ENCODE measurements at places on chromosomes 12 and 14.
A peak's percentile ranks its signal among the peaks of the same experiment; 100 is the strongest.

DNA sequence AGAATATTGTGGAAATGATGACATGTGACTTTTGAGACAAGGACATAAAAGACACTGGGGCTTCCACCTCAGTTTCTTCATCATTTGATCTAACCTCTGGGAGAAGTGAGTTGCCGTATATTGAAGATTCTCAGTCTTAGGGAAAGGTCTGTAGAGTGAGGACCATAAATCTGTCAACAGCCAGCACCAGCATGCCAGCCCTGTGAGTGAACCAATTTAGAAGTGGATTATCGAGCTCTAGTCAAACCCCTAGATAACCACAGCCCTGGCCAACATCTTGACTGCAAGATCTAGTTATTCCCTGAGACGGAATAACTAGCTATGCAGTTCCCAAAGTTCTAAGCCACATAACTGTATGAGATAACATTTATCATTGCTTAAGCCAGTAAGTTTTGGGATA is 108.8 kb upstream of the PTPRR start:
- no peak for DNase-seq

GRCh38 chr12:49588721-49589516 is 16.5 kb downstream of the FAM186B start:
- DNase-seq, result no peak

DNA sequence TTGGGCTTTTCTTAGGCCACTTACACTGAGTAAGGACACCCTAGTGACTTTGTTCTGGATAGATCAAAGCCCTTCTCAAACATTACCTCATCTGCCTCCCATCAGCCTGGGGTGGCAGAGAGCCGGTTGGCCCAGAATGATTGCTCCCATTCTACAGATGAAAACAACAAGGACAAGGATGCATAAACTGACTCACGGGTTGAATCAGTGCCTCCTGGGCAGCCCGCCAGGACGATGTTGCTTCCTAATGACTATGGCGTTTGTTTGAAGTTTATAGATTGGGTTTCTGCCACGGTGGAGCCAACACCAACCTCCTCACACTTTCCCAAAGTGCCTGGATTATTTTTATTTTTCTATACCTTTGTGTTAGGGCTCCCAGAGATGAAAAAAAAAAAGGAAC is 3.6 kb upstream of the VRK1 start:
- no peak for DNase-seq

DNA sequence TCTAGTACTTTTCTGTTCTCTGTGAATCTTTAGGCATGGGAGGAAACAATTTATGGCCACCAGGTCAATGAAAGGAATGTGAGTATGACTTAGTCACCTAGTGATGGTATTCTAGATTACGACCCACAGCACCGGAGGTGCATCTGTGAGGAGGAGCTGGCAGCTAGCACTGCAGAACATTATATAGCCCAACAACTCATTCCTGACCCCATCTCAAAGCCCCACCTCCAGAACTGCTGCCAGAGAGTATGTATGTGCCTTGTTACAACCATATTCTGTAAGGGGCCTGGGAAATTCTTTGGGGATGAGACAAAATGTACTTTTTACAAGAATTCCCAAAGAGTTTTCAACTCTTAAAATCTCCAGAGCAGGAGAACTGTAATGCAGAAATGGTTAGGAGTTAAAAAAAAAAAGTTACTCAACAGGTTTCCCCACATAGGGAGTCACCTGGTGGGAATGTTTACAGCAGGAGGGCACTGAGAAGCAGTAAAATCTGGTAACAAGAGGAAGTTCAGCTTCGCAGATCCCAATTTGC is 34.9 kb upstream of the CERS5 start:
- DNase-seq, result no peak

DNA sequence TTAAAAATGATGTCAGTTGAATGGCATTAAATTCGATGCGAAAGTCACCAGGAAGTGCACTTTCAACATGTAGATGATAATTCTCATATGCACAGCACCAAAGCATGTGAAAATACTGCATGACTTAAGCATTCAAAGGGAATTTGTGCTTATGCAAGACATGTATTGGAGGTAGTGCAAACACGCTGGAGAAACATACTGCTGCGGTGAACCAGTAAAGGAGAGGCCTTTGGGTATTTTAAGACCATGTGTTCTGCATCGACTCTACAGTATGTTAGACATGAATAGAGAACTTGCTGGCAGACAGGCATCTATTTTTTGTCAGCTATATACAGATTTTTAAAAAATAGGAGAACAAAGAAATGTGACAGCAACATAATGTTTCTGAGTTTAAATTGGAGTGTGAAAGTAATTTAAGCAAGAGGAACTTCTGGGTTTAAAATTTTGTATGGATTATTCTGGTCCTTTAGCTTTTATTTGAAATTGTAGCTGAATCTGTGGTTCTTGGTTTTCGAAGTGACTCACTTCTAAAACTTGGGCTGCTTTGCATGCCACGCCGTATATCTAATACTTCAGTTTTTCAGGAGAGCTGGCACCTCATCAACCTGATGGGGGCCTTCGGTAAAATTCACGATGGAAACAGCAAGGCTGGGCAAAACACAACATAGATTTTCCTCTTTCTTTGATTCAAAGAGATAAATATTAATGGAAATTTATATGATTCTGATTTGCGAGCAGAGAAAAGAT is 408.7 kb downstream of the APAF1 start:
- no peak for DNase-seq

DNA sequence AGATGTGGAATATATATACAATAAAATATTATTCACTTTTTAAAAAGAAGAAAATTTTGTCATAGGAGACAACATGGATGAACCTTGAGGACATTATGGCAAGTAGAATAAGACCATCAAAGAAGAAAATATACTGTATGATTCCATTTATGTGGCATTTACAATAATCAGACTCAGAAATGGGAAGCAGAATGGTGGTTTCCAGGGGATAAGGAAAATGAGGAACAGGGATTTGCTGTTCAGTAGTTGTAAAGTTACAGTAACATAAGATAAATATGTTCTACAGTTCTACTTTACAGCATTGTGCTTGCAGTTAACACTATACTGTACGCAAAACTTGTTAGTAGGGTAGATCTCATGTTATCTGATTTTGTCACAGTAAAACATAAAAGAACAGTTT is 1271.0 kb downstream of the LRFN5 start:
- DNase-seq, result no peak

DNA sequence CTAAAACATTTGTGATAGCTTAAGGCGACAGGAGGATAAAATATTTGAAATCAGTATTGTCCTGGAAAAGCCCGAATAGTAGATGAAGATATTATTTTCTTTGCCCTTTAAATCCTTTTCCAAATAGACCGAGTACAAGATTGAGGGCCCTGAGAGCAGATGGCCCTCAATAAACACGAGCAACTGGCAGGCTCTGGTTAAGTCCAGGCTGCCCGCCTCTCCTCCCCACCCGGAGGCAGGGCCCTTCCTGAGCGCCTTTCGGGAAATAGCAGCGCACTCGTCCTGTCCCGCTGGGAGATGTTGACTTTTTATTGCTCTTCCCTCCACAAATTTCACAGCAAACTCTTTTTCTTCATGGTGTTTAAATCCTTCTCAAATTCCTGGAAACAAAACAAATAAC is 50.8 kb upstream of the MAX start:
- DNase-seq, result no peak

DNA sequence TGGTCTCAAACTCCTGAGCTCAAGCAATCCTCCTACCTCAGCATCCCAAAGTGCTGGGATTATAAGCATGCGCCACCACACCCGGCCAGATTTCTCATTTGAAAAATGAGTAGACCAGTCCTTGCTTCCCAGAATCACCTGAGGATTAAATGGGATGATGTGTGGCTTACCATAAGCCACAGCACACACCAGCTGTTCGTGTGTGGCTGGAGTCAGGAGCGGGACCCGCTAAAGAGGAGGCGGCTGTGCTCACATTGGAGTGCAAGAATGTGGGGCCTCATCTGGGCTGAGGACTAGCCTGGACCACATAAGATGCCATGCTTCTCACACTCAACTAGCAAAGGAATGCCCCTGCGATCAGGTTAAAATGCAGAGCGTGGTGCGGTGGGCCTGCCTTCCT is 6.7 kb upstream of the ALDH2 start:
- no peak for DNase-seq

GRCh38 chr14:23513818-23514643 is 37.5 kb downstream of the ZFHX2 start:
- DNase-seq, result no peak

DNA sequence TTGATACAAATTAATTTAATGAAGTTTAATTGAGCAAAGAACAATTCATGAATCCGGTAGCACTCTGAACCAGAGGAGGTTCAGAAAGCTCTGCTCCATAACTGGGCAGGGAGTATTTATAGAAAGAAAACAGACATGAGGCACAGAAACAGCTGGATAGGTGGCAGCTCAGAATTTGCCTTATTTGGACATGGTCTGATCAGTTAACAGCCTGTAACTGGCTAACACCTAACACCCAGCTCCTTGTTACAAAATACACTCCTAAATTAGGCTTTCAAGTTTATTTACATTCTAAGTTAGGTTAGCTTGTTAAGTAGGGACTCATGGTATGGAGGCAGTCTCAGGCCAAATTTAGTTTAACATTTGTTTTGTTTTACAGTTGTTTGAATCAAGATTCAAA is 67.8 kb upstream of the TMCC3 start:
- DNase-seq, result no peak

- peak; percentile 94 for DNase-seq
Measured at GRCh38 chr12:1795785-1796514, 24.4 kb upstream of the LRTM2 start.

DNA sequence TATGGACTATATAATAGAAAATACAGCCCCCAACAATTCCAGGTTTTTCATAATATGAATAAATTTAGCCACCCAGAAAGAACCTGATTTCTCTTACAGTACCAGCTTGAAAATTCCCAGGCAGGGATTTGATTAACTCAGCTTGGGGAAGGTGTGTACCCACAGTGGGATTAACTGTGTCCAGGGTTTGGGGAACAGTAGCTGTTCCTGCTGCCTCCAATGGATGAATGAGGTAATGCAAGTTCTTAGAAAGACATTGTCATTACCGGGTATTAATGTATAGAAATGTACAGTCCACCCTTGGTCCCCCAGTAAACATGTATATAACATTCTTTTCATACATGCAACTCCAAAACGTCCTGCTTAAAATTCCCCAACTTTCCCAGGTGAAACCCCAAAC is 115.6 kb downstream of the LRIG3 start:
- no peak for DNase-seq

GRCh38 chr12:31849090-31849687 is 110.0 kb upstream of the RESF1 start:
- DNase-seq, result no peak

DNA sequence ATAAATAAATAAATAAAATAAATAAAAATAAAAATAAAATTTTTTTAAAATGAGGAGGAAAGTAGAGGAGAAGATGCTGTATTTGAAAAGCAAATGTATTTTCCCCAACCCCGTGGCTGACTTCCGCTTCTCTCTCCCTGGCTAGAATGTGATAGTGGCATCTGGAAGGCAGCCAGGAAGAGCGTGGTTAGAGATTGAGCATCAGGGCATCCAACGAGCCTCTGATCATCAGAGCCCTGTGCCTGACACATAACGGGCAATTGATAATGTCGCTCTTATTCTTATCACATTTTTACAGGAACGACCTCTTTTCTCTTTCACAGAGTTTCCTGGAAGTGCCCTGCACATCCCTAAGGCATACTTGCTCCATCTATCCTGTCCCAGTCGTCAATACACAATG is 496.9 kb upstream of the TMEM132C start:
- no peak for DNase-seq

GRCh38 chr14:54669721-54670561 is 103.0 kb downstream of the SAMD4A start:
- no peak for DNase-seq

DNA sequence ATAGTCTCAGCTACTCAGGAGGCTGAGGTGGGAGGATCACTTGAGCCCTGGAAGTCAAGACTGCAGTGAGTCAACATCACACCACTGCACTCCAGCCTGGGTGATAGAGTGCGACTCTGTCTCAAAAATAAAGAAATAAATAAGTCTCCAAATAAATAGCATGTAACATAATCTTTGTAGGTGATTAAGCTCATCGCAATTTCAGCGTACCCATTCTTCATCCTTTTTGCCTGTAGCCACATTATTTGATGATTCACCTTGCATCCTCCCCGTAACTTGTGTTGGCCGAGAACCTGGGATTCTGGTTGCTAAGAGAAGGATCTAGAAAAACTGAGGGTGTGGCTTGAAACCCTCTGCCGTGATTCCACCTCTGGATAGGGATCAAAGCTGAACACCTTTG is 115.1 kb downstream of the GALC start:
- no peak for DNase-seq

DNA sequence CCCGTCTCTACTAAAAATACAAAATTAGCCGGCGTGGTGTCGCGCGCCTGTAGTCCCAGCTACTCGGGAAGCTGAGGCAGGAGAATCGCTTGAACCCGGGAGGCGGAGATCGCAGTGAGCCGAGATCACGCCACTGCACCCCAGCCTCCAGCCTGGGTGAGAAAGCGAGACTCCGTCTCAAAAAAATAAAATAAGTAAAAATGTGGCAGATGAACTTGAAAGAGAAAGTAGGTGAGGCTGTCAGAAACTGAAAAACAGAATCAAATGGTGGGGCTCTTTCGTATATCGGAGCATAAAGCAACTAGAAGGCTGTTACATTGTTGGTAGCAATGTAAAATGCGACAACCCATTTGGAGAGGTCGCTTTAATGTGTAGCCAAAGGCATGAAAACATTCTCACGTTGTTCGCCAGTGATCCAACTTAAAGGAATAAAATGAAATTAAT is 767 bp upstream of the CCNT1 start:
- no peak for DNase-seq

Measured in stimulated activated CD4-positive, alpha-beta T cell treated with anti-CD3 and anti-CD28 coated beads, Interleukin-4, amount 100 ng/mL, for 24 hours (primary cell).